MG63 (cell line): ENCODE measurements at places on chromosomes 7 and 10.

GRCh38 chr10:107133656-107134055 lies 30.9 kb downstream of the SORCS1 start:
- no peak for DNase-seq

DNA sequence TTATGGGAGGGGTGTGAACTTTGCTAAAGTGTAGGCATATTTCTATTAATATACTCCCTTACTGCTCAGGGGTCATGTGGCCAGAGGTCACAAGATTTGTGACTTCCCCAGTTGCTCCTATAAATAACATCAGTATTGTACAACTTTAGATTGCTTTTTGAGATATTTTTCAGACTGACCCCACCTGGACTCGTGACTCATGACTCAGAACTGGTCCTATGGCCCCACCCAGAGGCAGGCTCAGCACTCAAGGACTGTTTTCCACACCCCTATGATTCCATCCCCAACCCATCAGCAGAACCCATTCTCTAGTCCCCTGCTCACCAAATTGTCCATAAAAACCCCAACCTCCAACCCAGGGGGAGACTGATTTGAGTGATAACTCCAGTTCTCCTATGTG lies 2.7 kb upstream of the CUL2 start:
- DNase-seq, result peak; percentile 1

GRCh38 chr10:68049289-68050078 lies 25.6 kb downstream of the HERC4 start:
- DNase-seq, result no peak

- no peak for DNase-seq
Observed at GRCh38 chr10:100446130-100446761, 16.6 kb upstream of the WNT8B start.

GRCh38 chr10:101563497-101564040 lies 24.5 kb downstream of the POLL start:
- no peak for DNase-seq

- DNase-seq, result peak; percentile 56
Observed at GRCh38 chr7:28754027-28754426, 204.1 kb downstream of the TRIL start.

DNA sequence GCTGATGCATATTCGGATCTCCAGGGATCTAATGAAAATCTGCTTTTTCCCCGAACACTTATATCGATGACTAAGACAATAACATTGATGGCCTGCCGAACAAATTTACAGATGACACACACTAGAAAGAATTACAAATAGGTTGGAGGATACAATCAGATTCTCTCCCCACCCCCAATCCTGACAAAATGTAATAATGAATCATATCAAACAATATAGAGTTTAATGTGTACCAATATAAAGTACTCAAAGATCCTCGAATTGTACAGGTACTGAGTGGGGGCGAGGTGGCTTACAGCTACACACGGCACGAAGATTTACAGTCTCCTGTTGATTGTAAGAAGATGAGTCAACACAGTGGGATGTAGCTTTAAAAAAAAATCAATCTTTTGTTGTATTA lies 182.7 kb upstream of the MKLN1 start:
- no peak for DNase-seq
